Stimulated activated CD4-positive, alpha-beta T cell treated with anti-CD3 and anti-CD28 coated beads, TNF-alpha, amount 100 ng/mL, for 1 hour (primary cell): ENCODE measurements at places on chromosomes 7 and 10.

DNA sequence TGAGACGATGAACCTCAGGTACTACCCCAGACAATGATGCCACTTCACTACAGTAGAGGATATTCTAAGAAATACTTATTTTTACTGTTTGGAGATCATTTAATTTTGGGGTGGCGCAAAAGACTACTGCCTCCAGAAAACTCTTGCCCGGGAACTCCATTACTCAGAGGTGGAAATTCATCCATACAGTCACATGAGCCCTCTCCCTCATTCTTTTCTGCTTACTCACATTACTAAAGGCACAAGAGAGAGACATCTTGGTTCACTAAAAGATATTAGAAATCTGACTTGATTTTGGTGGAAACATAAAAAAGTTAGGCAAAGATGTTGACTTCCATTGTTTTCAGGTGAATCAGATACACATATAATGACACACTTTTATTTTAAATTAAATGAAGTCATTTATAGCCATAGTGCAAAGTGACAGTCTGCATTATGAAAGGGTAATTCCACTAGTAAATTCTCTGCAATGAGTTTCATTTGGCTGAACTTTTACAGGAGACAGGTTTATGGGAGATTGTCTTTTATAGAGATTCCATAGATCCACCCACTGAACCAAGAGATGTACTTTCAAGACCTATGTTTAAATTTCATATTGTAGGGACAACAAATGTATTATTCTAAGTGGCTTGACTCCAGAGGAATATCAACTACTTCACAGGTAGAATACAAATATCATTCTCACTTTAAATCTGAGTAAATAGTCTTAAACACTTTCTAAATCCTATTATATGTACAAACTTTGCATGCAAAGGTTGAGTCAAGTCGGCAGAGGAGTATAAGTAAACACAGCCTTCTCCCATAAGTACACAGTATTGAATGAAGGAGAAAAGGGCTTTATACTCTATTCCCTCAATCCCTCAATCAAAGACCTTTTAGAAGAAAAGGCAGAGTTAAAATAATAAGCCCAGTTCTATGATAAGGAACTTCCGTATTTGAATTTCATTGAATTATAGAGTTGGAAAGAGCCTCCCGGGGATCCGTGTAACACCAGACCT is 18.8 kb downstream of the NEBL start:
- DNase-seq = no peak

GRCh38 chr10:44357023-44357540 is 27.8 kb downstream of the CXCL12 start:
- no peak for DNase-seq

GRCh38 chr7:130152493-130153210 is 52.6 kb downstream of the TMEM209 start:
- DNase-seq = no peak

GRCh38 chr10:608331-609261 is 80.9 kb downstream of the DIP2C start:
- DNase-seq = no peak

DNA sequence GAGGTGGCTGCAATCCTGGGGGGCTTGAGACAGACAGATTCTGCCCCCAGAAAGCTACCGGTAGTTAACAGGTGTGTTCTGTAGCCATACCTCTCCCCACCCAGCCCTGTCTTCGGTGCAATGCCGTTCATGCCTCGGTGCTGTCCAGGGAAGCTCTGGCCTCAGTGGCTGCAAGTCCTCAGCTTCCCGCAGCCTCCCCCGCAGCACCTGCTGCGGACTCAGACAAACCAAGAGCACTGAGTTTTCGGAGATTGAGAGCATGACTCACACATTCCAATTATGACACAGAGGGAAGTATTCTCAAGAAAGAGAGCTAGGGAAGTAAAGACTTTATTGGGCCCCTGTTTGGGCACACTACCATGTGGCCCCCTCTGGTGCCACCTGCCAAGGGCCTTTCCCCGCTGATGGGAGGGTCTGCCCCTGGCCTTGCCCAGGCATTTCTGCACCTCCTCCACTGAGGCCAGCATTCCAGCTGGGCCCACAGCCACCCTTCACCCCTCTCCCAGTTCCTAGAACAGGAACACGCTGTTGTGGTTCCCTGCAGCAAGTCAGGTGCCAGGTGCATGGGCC is 30.2 kb upstream of the EZH2 start:
- no peak for DNase-seq
